ENCODE measurements at places on chromosomes 6 and 20. TPM values are rescaled to one million over a fixed set of nuclear protein-coding genes. Genes with fewer than 3 reads are reported as not detected.

- peak; percentile 39 for DNase-seq
Observed at GRCh38 chr6:142943711-142944123, 1.3 kb downstream of the HIVEP2 start.

- no peak for DNase-seq
Observed at GRCh38 chr6:130615816-130616215, 211.4 kb upstream of the SMLR1 start.

GRCh38 chr6:4041480-4041879, 37.5 kb downstream of the FAM217A start:
- DNase-seq, result no peak

DNA sequence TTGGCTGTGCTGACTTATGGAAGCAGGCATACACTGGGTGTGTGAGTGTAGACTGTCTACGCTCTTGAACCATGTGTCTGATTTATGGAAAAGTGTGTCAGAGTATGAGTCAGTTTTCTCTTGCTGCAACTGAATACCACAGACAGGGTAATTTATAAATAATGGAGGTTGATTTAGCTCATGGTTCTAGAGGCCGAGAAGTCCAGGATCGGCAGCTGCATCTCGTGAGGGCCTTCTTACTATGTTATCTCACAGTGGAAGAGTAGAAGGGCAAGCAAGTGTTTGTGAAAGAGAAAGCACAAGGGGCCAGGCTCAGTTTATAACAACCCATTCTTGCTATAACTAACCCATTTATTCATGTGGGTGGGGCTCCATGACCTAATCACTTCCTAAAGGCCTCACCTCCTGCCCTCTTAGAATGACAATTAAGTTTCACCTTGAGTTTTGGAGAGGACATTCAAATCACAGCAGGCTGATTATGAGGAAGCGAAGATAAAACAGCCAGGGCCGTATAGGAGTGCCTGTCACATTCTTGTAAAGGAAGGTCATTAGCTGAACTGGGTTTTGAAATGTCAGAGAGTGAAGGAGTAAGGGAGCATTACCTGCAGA, 6.7 kb downstream of the GPR31 start:
- no peak for DNase-seq

DNA sequence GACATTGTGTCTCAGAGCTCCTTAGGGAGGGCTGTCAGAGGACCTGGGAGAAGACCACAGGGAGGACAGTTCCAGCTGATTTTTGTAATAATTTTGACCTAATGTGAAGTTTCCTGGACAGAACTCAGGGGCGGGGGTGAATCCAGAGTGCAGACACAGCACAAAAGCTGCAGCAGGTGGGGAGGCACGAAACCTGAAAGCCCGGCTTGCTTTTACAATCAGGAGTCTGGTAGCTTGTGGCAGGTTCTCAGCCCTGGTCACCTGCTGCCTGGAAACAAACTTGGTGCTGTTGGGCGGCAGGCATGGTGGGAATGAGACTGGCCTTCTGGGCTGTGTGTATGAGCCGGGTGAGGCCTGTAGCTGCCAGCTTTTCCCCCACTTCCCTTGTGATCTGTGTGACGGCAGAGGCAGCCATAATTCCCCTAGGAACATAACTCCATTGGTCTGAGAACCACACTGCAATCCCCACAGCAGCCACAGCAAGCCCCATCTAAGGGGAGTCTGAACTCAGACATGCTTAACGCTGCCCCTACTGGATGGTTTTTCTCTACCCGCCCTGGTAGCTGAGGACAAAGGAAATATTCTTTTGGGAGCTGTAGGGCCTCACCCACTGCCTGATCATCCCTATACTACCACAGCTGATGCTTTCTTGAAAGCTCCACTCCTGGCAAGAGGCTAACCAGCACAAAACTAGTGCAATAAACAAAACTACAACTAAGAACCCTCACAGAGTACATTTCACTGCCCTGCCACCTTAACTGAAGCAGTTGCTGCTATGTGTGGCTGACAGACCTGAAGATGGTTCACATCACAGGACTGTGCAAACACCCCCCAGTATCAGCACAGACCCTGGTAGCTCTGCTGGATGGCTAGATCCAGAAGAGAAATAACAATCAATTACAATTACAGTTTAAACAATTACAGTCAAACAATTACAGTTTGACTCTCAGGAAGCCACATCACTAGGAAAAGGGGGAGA, 1055.1 kb upstream of the GJE1 start:
- no peak for DNase-seq

GRCh38 chr20:24761220-24762065, 187.6 kb upstream of the CST7 start:
- DNase-seq, result no peak

GRCh38 chr6:161220346-161220745, 53.5 kb downstream of the AGPAT4 start:
- no peak for DNase-seq

- no peak for DNase-seq
Observed at GRCh38 chr6:5325173-5325572, 63.9 kb downstream of the FARS2 start.

GRCh38 chr6:5950361-5950785, 56.4 kb downstream of the NRN1 start:
- no peak for DNase-seq

GRCh38 chr20:56809668-56810067, 180.6 kb downstream of the TFAP2C start:
- DNase-seq, result no peak

DNA sequence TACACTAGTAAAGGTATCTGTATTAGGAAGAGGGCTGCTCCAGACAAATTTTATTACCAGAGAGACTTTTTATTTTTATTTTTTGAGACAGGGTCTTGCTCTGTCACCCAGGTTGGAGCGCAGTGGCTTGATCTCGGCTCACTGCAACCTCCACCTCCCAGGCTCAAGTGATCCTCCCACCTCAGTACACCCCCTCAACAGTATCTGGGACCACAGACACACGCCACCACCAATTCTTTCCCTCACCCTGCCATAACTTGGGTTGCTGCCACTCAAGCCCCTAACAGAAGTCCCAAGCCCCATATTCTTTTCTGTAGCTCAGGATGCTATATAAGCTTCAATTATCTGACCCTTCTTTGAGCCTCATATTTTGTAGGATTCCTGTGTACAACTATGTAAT, 6.9 kb downstream of the BCL2L1 start:
- no peak for DNase-seq

DNA sequence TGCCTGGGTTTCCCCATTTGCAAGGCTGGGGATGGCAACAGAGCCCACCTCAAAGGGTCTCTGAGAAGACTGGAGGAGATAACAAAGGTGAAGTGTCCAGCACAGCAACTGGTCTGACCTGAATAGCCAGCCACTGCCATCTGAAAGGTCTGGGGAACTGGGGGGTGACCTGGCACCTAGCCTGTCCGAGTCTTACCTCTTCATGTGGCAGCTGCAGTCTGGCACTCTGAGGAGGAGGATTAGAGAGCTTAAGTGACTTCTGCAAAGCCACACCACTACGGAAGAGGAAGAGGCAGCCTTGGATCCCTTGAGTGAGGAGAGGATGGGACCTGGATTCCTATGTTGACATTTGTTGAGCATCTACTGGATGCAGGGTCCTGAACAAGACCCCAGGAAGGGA, 22.2 kb downstream of the C20orf203 start:
- DNase-seq, result no peak

GRCh38 chr6:110980648-110981047, 1.2 kb upstream of the RPF2 start:
- DNase-seq, result no peak

GRCh38 chr6:24249926-24250325, 107.9 kb downstream of the DCDC2 start:
- DNase-seq, result no peak

DNA sequence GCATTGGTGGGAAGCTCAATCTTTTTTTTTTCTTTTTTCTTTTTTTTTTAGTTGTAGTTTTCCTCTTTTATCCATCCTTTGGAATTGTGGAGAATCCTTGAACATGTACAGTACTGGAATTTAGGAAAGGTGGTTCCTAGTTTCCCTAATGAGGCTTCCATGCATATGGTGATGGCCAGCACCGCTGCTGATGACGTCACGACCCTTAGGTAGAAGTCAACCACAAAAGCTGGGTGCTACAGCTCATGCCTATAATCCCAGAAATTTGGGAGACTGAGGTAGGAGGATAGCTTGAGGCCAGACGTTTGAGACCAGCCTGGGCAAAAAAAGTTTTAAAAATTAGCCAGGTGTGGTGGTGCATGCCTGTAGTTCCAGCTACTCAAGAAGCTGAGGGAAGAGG, 79.3 kb upstream of the SOX4 start:
- no peak for DNase-seq

DNA sequence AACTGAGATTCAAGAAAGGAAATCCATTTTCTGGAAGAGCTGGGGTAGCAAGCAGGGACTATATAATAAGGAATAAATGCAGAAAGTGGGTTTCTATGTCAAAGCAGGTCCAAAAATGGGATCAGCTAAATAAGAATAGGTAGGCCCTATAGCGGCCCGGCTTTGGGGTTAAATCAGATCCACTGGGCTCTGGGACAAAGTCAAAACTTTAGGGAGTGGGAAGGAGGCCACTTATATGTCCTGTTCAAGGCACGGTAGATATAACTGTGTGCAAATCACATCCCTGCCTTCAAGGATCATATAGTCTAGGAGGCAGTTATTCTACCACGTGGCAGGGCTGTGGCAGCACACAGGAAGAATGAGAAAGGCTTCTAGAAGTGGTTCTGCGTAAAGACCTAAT, 191.4 kb upstream of the CDYL start:
- DNase-seq, result no peak

GRCh38 chr20:49727478-49727877, 13.8 kb upstream of the B4GALT5 start:
- no peak for DNase-seq

DNA sequence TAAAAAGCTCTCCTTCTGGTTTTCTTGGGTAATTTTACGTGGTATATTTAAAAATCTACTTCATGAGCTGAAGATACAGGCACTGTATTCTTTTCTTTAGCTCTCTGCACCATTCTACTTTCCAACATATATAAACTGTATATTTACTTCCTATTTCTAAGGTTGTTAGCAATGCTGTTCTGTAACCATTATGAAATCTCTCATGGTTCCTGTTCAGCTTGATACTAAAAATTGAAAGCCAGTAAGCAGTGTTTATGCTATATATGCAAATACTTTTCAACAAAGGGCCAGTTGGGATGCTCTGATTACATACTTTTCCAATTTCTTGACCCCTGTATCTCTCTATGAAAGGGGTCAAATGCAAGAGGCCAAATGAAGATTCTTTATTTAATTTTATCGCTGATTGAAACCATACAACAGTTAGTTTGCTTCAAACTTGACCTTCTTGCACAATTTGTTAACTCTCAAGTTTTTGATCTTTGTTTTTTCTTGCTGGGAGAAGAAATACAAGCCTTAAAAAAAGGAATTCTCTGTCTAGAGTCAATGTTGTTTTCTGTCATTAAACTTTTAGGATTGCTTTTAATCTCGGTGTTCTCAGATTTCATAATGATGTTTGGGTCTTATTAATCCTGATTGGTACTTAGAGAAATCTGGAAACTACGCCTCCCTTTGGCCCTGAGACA, 223.2 kb downstream of the PRL start:
- no peak for DNase-seq

- DNase-seq, result peak; percentile 79
Observed at GRCh38 chr6:57221936-57222742, at the start of gene RAB23. Gene RAB23 (minus strand): TSS chr6:57222307. CDS start chr6:57210380, 11,927 bp downstream.

- DNase-seq, result no peak
Observed at GRCh38 chr6:13452346-13453117, 34.9 kb downstream of the GFOD1 start.

DNA sequence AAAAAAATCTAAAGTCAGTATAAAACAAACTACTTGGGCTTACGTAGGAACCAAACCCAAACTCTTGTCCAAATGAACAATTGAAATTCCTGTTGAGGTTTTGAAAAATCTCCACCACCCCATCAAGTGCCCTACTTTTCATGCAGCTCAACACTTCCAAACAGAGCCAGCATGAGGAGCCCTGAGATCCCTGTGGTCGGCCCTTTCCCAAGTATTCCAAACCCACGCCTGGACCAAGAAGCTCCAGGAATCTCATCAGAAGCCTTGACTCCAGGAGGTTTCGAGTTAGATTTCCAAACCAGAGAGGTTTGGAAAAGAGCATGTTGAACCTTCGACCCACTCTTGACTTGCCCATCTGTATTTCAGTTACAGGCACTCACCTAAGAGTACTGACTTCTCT, 179.3 kb downstream of the MTFR2 start:
- no peak for DNase-seq

DNA sequence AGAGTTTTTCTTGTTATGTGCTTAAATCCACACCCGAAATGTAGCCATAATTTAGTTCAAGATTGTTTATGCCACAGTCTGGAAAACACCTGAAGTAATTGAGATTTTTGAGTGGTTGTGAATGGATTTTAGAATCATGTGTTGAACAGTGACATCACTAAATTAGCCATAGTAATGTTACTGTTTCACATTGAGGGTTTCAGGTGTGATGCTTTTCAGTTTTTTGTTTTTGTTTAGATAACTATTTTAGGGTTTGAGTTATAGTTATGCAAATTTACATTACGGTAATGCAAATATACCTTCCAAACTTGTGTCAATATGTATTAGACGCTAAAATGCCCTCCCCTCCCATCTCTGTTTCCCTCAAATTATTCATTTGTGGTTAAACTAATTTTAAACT, 22.9 kb downstream of the QKI start:
- no peak for DNase-seq

DNA sequence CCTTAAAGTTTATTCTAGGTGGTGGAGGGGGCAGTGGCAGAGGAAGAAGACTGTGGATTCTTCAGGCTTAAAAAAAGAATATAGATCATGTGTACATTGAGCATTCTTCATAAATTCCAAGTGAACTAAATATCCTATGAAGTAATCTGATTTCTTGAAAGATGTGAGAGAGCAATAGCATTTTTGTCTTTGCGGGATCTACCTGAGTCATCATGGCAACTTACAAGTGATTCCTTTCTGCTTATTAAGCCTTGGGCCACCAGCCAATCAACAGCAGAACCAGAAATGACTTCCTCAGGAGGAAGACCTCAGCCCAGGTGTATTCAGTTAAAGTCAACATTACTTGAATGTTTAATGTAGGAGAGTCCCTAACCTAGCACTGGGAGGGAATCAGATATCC, 756.9 kb downstream of the TFAP2A start:
- no peak for DNase-seq

DNA sequence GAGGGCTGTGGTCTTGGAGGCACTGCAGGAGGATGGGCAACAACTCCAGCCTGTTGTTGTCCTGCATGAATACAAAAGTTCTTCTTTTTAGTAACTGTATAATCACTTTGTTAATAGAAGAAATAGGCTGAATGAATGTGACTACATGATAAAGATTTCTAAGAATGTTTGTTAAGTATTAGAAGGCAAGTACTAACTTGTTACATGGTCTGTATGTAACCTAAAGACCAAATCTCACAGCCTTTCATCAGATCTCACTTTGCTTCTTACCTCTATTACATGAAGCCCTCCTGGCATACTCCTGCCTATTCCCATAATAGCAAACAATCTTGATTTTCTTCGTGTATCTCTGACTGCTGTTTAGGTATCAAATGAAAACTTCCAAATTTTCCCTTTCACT, 73.4 kb downstream of the REPS1 start:
- no peak for DNase-seq

The GNAS-AS1 gene
- total RNA-seq, result 0.61 TPM

The UTRN gene
- total RNA-seq, result 84.3 TPM

The TIAM2 gene
- total RNA-seq, result 5.9 TPM

The PSORS1C2 gene
- not detected for total RNA-seq

The VSTM2L gene
- 4.6 TPM for total RNA-seq

The VNN1 gene
- 2.0 TPM for total RNA-seq

The C6orf132 gene
- 1.3 TPM for total RNA-seq

The FOXA2 gene
- total RNA-seq, result not detected

The RIMS4 gene
- 1.4 TPM for total RNA-seq

The VSX1 gene
- 0.06 TPM for total RNA-seq

The SLC17A9 gene
- total RNA-seq, result 3.1 TPM

The FAM217B gene
- total RNA-seq, result 4.0 TPM

The BEND6 gene
- total RNA-seq, result 1.2 TPM

The THBS2 gene
- total RNA-seq, result 6.2 TPM

The BTNL2 gene
- total RNA-seq, result not detected
